ENCODE measurements at places on chromosomes 13 and 19.

DNA sequence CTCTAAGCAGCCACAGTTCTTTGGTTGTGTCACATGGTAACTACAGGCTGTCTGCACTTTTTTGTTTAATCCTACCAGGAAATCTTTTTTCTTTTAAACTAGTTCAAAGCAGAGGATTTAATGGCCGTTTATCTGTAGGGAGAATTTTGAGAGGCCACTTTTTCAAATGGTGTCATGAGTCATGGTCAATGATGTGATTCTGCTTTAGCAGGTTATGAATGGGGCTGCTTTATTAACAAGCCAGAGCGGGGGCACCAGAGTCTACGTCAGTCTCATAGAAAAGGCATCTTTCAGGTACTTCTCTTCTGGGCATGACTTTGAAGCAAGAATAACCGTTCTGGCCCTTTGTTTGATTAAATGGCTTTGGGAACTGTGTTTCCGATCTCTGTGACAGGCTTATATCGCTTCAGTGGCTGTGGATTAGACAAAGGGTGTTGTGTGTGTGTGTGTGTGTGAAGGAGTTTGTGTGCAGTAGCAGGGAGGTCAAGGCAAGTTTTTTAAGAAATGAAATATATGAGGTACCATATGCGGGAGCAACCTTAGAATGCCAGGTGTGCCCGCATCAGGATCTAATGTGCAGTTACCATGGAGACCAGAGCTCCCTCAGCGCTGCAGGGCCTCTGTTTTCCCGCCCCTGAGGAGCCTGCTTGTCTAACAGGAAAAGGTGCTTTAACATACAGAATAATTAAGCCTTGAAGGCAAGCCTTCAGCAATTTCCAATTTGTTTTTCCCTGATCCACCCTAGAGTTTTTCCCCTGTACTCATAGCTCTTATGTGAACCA, 120.5 kb downstream of the KATNAL1 start:
- no peak for DNase-seq

DNA sequence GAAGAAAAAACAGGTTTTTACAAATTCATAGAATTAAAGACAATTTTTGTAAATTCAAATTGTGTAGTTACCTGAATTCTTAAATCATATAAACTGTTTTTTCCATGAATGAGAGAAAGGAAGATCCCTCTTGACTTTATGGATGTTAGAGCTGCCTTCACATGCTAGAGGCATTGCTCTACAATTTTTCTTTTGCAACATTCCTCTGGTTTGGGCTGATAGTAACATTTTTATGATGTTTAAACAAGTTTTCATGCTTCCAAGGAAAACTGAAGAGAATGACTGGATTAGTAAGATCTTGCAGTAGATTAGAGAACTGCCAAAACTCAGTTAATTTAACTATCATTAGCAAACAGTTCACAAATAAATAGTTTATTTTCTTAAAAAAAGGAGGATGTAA, 250.6 kb downstream of the GPC6 start:
- no peak for DNase-seq

DNA sequence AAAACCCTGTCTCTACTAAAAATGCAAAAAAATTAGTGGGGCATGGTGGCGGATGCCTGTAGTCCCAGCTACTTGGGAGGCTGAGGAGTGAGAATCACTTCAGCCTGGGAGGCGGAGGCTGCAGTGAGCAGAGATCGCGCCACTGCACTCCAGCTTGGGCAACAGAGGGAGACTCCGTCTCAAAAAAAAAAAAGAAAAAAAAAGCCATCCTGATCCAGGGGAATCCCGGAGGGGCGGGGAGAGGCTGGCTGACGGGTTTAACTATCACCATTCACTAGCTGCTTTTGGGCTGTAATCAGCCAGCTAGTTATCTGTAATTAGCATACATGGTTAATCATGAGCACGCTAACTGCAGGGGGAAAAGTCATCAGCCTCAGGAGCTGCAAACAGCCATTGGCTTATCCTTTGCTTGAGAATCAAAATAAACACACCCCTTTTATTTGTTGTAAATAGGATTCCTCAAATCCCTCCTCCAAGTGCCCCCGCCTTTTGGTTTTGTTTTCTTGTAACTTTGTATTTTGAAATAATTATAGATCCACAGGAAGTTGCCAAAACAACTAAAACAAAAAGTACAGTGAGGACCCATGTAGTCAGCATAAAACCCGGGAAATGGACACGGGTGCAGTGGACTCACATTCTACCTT, 9.6 kb downstream of the FSD1 start:
- DNase-seq, result no peak

GRCh38 chr13:72638059-72638815, 89.2 kb downstream of the MZT1 start:
- DNase-seq, result no peak

DNA sequence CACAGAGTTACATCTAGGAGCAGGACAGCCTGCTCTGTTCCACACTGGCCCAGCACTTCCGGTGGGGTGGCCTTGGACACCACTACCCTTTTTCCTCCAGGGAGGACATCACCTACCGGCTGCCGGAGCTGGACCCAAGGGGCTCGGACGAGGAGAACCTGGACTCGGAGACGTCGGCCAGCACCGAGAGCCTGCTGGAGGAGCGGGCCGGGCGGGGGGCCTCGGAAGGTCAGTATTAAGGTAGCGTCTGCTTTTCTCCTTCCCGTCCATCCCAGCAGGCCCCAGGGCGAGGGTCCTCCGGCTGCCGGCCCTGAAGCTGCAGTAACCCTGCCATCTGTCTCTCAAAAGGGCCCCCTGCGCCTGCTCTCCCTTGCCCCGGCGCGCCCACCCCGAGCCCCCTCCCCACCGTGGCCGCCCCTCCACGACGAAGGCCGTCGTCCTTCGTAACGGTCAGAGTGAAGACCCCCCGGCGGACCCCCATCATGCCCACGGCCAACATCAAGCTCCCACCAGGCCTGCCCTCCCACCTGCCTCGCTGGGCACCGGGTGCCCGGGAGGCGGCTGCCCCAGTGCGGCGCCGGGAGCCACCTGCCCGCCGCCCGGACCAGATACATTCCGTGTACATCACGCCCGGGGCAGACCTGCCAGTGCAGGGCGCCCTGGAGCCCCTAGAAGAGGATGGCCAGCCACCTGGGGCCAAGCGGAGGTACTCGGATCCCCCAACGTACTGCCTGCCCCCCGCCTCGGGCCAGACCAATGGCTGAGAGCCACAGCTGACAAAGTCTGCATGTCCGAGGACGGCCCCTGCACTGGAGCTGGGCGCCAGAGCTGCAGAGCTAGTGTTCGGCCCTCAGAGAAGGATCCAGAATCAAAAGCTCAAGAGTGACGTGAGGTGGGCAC, 3.4 kb upstream of the USE1 start:
- no peak for DNase-seq

- no peak for DNase-seq
These were observed 574 bp downstream of the CYP2S1 start for GRCh38 chr19:41193430-41194156.

GRCh38 chr13:48159826-48160225, 64.9 kb upstream of the MED4 start:
- no peak for DNase-seq

DNA sequence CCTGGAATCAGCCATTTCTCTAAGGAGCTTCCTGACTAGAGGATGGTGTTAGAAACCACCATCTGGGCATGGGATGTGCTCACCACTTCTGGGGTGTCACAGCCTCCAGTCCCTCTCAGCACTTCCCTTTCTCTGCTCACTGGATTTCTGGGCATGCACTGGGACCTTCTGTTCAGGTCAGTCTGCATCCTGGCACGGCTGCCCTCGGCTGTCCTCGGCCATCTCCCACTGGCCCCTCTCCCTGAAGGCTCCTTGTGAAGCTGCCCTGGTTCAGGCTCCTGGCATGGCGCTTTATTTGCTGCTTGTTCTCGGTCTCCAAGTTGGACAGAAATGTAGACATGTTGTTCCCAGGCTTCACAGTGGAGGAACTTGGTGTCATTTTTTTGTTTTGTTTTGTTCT, 60.0 kb downstream of the TEX29 start:
- DNase-seq, result no peak

DNA sequence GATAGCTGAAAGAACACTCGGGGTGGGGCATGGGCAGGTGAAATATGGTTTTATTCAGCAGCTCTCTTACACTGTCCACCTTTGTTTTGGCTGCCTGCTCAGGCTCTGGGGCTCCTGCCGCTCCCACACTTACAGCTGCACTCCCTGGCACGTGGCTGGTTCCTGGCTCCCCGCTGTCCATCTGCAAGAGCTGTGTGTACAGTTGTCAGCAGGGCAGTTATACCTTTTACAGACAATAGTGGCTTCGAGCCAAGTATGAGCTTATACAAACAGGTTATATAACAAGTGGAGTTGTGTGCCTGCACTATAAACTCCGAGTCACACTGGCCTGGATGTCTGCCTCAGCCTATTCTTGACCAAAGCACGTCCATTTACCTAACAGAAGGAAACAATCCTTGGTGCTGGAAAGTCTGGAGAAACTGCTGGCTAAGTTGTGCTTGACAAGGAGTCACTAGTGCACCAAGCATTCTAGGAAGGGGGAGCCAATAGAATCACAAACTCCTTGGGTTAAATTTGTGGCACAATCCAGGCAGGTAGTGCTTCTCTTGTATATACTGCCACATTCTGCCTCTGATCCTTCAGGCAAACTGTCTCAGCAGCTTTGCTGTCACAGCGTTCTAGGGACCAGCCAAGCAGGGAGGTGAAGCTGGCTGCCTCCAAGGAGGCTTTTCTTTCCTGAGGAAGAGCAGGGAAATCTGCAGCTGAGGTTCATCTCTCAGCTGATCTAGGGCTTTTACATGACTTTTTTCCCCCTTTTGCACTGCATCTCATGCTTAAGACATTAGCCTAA, 68.2 kb downstream of the NHLRC3 start:
- no peak for DNase-seq

DNA sequence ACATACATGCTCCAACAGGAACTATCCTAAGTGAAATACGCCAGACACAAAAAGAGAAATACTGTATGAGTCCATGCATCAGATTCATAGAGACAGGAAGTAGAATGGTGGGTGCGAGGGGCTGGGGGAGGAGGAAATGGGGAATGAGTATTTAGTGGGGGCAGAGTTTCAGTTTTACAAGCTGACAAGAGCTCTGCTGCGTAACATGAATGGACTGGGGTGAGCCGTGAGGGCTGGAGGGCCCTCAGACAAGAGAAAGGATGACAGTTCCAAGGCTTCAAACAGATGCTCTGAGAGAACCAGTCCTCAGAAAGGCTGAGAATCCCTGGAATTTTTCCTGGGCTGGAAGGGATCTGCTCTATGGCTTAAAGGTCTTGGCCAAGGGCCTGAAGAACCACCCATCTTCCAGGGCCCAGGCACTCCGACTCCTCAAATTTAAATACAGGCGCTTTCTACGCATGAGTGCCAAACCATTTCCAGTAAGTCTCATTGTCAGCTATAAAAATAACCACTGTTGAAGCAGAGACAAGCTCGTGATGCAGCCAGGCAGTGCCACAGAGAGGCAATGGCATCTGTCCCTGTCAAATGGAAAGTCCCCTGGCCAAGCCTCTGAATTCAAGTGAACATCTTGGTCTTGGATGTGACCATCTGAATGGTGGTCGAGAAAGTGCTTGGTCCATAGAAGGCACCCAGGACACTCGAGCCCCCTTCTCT, 17.5 kb downstream of the KLF2 start:
- DNase-seq, result peak; percentile 41

GRCh38 chr13:75178436-75178835, 303.5 kb downstream of the TBC1D4 start:
- no peak for DNase-seq

GRCh38 chr13:39510316-39510695, 92.7 kb downstream of the LHFPL6 start:
- no peak for DNase-seq

DNA sequence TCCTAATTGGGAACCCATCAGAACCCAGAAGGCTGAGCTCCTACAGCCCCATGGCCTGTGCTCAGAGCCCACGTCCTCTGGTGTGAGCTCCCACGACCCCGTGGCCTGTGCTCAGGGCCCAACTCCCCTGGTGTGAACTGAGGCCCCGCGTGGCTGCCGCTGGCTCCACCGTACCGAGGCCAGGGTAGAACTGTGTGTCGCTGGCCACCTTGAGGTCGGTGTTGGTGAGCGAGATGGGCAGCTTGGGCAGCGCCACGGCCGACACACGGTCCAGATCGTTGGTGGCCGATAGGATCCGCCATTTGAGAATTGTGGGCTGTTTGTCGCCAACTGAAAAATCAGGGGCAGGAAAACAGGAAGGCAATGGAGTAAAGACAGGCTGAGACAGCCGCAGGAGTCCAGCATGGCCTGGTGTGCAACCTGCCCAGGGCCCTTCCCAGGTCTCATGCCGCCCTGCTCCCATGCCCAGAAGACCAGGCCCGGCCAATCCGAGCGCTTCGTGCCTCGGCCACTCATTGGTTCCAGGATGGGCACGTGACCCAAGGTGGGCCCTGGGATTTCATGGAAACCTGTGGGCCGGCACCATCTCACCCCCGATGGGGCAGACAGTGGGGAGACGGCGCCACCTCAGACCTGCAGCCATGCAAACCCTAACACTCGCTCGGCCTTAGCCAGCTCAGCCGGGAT, 11.5 kb downstream of the MED16 start:
- no peak for DNase-seq
